NCI-H748 treated with DMSO at 0.1 percent for 48 hours (cell line): ENCODE measurements at places on chromosomes 3 and 15.

GRCh38 chr15:20356444-20356910, 185.1 kb downstream of the GOLGA6L6 start:
- no peak for DNase-seq

DNA sequence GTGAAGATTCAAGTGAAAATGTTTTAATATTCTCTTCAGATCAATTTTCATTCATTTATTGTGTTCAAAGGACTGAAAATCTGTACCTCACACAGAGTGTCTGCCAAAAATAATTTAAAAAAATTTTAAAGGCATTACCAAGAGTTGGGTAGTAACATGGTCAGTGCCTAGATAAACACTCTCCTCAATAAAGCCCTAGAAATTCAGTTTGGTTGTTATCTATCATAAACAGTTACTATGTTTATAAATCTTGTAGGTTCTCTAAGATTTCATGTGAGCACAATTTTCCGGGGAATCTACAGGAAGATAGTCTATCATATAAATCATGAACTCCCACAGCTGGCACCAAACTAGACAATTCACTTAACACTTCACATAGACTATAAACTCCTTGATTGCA, 128.6 kb downstream of the GSK3B start:
- DNase-seq, result no peak

DNA sequence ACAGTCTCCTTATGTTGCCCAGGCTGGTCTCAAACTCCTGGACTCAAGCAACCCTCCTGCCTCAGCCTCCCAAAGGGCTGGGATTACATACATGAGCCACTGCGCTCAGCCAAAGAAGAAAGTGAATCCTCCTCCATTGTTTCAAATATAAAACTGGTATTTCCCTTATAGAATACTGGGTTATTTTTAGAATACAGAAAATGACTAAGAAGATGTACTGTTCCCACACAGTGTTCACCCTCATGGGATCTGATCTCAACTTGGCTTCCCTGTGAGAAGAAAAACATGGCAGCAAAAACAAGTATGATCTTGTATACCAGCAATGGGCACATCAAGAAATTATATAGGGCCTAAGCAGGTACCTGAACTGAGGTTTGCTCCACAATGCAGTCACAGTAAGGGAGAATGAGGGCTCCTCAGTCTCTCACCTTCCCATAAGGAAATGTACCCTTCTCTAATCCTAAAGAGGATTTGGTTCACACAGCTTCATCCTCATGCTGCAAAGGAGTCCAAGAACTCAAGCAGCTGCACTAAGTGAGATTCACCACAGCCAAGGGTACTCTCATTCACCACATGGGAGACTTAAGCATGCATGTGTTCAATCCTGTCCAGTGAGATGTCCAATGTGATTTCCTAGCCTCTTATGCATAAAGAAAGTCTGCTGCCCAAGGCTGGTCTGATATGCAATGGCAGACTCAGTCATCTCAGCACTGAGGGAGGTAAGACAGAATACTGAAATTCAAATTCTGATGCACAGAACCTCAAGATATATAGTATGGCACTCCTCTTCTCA, 25.8 kb downstream of the USP4 start:
- DNase-seq, result no peak

- DNase-seq, result no peak
These were observed 9.9 kb upstream of the ALPK3 start for GRCh38 chr15:84807228-84807627.

DNA sequence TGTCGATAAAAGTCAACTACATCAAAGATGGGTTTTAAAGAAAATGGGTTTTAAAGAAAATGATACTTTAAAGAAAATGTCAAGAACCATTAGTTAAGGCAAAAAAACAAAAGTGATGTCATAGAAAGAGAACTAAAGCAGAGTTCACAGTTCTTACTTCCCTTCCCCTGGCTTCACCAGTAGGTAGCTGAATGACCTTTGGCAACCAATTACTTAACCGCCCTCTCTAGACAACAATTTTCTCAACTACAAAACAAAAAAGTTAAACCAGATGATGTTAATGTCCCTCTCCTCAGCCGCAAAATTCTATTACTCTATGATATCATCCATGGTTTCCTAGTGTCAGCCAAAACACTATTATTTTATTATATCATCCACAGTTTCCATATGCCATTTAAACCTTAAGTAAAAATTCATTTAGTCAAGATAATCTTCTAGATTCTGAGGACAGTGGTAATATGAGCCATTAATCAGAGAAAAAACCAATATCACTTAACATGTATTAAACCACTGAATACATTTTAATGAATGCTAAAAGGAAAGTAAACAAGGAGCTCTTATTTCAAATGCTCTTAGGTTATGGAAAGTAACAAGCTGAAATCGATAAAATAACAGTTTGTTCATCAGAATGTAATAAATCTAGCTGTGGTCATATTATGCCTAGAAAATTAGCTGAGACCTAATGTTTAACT, 13.1 kb downstream of the RYK start:
- DNase-seq, result no peak

DNA sequence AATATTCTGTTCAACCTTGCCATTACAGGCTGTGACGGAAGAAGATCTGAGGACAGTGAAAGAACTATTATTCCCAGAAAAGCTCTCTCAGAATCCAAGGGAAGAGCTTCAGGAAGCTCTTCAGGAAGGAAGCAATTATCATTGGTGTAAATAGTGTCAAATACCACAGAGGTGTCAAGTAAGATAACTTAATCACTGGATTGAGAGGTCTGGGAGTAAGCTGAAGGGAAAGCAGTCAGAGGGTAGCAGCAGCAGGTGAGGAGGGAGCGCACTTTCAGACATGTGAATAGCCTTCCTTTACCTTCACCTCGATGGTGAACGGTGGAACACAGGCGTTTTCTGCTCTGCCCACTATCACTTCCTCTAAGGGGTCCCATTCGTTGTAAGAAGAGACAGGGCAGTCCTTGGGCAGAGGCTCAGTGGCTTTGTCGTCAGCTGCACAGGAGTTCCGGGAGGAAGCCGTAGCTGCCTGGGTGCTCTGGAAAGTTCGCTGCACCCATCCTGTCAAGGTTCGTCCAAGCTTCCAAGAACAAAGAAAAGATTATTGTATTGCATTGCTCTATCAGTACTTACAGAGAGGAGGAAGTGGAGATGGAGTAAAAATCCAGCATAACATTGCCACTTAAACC, 1.9 kb downstream of the GATM start:
- no peak for DNase-seq

DNA sequence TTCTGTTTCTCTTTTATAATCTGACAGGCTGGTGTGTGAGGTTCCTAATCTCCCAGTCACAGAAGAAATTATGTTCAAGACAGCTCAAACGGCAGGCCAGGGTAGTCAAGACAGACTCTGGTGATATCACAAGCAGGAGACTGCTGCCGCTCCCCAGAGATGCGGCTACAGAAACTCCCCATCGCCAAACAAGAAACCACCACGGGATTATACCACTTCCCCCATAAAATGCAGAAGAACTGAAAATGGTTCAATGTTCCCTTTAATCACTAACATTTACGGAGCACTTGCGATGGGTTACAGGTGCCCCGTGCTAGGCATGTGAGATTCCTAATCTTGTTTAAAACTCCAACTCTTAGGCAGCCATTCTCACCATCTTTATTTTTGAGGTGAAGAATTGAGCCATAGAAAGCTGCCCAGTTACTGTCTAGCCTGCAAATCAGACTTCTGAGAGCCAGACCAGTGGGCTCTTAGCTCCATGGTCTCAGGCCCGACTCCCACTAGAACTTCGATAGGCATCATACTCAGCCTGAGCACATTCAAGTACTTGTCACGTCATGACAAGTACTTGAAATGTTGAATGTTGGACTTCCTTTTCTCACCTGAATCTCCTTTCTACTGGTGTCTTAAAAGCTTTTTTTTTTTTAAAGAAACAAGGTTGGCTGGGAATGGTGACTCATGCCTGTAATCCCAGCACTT, 58.4 kb downstream of the TBC1D2B start:
- DNase-seq, result no peak

- DNase-seq, result no peak
These were observed 104.8 kb downstream of the FILIP1L start for GRCh38 chr3:100009276-100010086.

- no peak for DNase-seq
These were observed 34.7 kb upstream of the CDCP1 start for GRCh38 chr3:45180899-45181298.

GRCh38 chr3:53375019-53375418, 27.7 kb upstream of the DCP1A start:
- DNase-seq, result peak; percentile 22

DNA sequence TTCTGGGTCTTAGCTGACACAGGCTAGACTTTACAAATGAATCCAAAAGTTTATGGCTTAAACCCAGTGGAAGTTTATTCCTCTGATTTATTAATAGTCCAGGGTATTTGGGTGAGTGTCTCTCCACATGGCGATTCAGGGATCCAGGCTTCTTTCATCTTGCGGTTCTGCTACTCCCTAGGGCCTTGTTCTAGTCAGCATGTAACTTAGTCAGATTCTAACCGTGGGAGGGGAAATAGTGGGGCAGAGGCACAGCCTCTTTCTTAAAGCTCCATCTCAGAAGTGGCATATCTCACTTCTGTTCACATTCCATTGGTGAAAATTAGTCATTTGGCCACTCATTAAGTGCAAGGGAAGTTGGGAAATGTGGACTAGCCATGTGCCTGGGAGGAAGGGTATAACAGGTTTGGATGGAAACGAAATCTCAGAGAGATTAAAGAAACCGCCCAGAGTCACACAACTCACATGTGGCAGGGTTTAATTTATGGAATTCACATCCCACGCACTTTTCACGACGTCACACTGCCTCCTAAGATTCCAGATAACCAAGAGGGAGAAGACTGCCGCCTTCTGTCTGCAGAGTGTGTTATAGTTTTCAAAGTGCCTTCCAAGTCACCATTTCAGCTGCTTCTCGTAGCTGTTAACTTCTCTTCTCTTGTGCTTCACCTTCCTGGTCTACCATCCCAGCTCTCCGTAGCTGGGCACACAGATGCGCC, 11.4 kb upstream of the RASGRF1 start:
- DNase-seq, result no peak

- no peak for DNase-seq
These were observed 88.2 kb downstream of the UNC13C start for GRCh38 chr15:54066403-54066802.

DNA sequence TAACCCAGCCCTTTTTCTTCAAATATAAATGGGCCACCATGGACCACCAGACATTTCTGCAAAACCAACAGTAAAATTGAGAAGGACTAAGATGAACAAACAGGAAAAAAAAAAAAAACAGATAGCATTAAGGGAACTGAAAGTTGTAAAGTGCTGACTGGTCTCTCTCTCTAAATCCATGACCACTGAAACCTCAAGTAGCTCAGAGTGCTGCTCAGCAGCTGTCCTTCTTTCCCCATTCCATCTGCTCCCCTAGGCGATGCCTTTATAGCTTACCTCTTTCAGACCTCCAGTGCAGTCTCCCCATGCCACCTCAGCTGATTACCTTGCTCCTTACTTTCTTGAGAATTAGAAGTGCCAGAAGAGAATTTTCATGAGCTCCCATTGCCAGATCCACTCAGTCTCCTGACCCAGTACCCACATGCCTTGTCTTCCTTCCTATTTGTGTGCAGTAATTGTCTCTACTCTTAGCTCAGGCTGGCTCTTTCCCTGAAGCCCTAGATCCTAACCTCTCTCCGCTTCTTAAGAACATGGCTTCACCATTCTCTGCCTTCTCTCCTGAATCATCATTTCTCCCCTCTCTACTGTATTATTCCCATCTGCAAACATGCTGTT, 23.9 kb upstream of the XIRP1 start:
- DNase-seq, result no peak

- DNase-seq, result no peak
These were observed 33.2 kb downstream of the MYO5C start for GRCh38 chr15:52262364-52262763.

GRCh38 chr3:62665627-62666437, 209.4 kb downstream of the CADPS start:
- peak; percentile 44 for DNase-seq

- no peak for DNase-seq
These were observed 21.5 kb downstream of the CFAP161 start for GRCh38 chr15:81155375-81156218.

- no peak for DNase-seq
These were observed 40.6 kb upstream of the NMNAT3 start for GRCh38 chr3:139718415-139718814.

- DNase-seq, result no peak
These were observed 51.0 kb downstream of the PHC3 start for GRCh38 chr3:170130532-170130931.

DNA sequence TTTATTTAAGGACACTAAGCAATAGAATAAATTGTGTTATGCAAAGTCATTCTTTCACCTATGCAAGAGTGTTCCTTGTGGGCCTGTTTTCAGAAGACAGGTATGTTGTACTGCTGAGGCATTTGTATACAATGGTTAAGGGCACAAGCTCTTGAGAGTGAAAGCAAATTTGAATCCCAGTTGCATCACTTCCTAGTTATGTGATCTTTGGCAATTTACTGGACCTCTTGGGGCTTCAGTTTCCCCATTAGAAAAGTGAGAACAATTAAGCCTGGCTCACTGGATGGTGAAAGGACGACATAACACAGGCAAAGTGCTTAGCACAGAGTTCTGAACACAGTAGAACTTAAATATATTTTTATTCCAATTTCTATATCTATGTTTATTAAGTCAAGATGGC, 117.4 kb downstream of the EFHB start:
- no peak for DNase-seq

- DNase-seq, result no peak
These were observed 84.2 kb upstream of the ABHD2 start for GRCh38 chr15:89003865-89004725.

DNA sequence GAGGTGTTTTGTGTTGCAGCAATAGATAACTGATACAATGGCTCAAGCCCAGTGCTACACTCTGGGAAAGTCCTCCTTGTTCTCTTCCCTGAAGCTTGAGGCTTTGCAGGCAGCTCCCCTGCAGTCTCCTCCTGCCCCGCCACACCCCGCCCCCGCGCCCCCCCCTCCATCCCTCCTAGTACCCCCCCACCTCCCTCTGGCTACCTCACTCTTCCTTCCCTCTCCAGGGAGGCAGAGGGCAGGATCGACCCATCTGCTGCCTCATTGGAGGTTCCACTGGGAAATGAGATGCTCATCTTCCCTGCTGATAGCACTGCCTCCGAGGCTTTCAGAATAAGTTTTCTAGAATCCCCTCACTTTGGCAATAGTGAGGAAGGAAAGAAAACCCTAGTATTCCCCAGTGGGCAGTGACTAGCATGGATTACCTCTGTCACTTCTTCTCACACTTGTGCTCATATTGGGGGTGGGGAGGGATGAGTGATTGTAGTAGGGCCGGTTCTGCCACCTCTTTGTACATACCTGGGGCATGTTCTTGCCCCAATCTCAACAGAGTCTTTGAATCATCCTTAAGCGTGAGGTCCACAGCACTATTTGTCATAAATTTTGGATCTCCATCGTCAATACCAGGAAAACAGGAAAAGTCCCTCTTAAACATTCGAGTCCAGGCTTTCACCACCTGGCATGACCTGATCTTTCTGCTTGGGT, 16.3 kb upstream of the RAB7A start:
- DNase-seq, result no peak

GRCh38 chr3:100665230-100665629, 44.1 kb upstream of the TFG start:
- DNase-seq, result no peak

GRCh38 chr3:43958005-43958770, 267.4 kb downstream of the ABHD5 start:
- DNase-seq, result no peak
